Ecto neural progenitor cell (in vitro differentiated cells): ENCODE measurements at places on chromosomes 1 and 21.

DNA sequence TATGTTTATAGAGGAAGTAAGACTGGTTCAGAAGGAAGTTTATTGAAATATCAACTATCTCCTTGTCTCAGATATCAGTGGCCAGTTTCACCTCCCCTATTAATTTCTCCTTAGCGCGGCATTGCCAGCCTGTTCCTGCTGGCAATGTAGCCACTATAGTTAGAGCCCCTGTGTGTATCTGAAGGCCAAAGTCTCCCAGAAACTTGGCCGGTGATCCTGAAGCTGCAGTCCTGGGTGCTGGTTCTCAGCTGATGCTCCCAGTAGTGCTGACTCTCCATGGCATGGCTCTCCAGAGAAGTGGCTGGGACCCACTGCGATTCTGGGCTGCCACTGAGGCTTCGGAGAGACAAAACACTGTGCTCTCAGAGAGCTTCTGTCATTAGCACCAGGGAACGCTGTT lies 59.9 kb downstream of the TNN start:
- no peak for DNase-seq

- no peak for DNase-seq
These were observed 80.5 kb upstream of the VAMP3 start for GRCh38 chr1:7690496-7691182.

DNA sequence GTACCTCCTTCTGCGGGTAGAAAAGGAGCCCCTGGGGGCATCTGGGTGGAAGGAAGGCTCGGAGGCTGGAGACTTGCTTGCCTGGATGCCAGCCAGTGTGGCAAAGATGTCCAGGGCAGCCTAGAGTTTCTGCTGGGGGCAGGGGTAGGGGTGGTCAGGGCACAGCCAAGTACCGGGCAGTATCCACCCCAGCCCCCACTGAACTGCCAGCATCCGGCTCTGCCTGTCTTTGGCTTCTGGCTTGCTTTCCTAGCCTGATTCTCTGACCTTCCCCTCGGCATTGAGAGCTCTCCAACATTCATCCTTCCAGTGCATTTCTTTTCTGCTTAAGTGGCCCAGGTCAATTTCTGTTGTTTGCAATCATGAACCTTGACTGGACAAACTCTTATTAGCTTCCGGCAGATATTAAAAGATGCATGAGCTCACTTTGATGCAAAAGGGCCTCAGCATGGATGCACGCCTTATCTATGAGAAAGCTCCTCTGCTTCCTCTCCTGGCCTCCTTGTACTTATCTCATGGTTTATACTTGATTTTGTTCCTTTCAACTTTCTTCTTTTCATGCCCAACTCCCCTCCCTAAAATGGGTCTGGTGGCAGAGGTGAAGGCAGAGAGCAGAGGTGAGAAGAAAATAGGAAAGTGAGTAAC lies 116.9 kb downstream of the HLCS start:
- no peak for DNase-seq

DNA sequence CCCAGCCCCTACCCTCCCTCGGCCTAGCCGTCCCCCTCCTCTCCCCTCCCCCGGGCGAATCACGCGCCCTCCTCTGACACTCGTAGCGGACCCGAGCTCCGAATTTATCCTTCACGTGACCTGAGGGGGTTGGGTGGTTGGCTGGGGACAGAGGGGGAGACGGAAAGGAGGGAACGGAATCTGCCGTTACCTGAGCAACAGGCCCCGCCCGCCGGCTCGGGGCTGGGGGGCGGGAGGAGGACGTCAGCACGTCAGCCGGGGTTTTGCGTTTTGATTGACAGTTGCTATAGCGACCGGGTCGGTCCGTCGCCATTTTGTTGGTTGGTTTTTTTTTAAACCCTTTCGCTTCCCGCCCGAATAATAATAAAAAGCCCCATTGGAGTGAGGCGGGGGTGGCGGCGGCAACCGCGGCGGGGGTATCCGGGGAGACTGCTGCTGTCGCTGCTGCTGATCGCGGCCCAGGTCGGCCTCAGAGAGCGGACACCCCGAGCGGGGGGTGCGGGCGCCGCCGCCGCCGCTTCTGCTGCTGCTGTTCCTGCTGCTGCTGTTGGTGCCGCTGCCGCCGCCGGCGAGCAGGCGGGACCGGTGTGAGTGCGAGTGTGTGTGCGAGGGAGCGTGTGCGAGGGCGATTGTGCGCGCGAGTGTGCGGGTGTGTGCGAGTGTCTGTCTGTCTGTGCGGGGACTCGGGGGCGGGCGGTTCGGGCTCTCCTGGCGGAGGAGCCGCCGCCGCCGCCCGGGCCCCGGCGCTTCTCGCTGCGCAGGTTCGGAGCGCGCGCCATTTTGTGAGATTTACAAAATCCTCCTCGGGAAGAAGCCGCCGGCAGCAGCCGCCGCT lies at the start of gene DYRK1A:
Gene DYRK1A, plus strand, starts transcription at position 292 of the 835 bp plus-strand sequence. CDS start 53,602 bp downstream, outside the sequence.
- peak; percentile 98 for DNase-seq

GRCh38 chr1:170857955-170858354 lies 77.4 kb upstream of the MROH9 start:
- no peak for DNase-seq

DNA sequence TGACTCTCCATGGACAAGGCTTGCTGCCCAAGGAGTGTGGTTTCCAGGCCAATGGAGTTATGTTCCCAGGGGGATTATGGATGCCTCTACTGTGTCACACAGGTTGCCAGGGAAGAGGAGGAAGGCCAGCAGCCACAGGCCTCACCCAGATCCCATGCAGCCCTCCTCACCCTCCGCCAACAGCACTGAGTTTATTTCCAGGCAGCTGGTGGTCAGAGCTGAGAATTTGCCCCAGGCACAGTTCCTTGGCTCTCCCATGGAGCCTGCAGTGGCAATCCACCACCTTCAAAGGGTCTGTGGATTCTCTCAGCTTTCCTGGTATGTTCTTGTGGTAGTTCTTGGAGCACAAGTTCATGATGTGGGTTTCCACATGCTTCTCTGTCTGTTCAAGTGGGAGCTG lies 79.2 kb downstream of the NTNG1 start:
- DNase-seq = no peak

- DNase-seq = peak; percentile 98
These were observed at the start of gene CTPS1 for GRCh38 chr1:40979241-40980067. Gene CTPS1, plus strand, starts transcription at chr1:40979696. Its CDS starts 3,595 bp downstream, at chr1:40983291.

DNA sequence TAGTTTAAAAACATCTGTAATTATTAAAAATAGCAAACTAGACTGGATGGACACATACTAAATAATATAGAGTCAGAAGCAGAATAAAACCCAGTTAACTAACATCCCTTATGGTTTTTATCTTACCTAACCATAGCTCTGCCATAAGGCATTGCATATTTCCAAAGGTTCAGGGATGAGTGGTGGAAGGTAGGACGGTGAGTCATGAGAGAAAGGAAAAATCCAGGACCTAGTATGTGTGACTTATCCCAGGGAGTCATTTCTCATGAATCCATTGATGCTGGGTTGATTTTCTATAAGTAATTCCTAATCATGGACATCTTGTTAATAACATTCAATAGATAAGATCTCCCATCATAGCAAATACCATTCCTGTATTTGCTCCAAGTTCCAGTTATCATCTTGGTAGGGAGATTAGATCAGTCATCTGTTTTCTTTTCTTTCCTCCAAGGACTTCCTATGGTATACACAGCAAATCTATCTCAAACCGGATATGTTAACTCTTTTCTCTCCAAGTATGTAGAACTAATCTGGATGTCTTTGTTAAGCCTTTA lies 490.7 kb upstream of the B3GALT2 start:
- no peak for DNase-seq

DNA sequence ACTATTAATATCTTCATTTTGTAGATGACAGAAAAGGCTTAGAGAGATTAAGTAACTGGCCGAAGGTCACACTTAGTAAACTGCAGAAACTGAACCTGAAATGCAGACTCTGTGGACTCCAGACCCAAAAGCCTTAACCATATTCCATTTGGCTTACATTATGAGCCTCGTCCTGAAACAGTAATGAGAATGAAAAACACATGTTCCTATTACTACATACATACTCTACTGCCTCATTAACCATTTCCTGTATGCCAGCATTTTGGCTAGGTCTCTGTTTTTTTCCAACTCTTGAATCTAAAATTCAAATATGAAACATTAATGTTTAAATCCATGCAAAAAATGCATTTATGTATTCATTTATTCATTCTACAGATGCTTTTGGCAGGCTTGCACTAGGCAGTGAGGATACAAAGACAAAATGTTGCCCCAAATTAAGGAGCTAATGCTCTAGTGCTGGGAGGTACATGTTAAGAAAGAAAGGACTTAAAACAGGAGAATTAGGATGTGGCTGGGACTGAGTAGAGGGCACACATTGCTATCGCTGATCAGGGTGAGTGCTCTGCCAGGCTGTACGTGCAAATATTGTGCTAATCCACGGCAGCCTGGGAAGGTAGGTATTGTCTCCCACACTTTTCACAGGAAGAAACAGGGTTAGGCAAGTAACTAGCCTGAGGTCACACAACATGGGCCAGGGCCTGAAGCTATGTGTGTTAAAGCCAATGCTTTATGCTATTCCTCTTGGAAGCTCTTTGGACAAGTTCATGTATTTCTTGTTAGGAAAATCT lies 14.0 kb downstream of the DEGS1 start:
- no peak for DNase-seq

GRCh38 chr1:181002582-181003172 lies 20.0 kb downstream of the STX6 start:
- DNase-seq = no peak

DNA sequence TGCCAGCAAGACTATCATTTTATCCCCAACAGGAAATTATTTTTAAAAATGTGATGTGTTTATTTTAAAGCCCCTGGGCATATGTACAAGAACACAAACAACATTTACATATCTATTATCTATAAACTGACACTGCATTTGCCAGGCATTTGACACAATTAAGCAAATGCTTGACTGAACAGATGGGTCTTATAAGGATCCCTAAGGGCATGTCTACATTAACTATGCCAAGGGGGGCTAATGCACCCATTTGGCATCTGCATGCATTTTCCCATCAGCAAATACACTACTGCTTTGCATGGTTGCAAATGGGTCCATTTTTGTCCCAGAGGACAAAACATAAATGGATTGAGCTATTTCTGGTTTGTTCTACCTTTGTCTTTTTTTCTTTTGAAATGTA lies 884.8 kb upstream of the B3GALT2 start:
- no peak for DNase-seq
